ENCODE measurements at places on chromosomes 5 and 9. TPM values are rescaled to one million over a fixed set of nuclear protein-coding genes. Genes with fewer than 3 reads are reported as not detected.

ABCA1 gene
- total RNA-seq, result 8.2 TPM

MARCHF6 gene
- 160 TPM for total RNA-seq

TAF11L12 gene
- not detected for total RNA-seq

PRSS3 gene
- 0.30 TPM for total RNA-seq

OR1J2 gene
- not detected for total RNA-seq

KIF27 gene
- total RNA-seq, result 3.8 TPM

CARTPT gene
- not detected for total RNA-seq

GABRP gene
- total RNA-seq, result not detected

SV2C gene
- not detected for total RNA-seq

PCDHA11 gene
- total RNA-seq, result not detected

DNA sequence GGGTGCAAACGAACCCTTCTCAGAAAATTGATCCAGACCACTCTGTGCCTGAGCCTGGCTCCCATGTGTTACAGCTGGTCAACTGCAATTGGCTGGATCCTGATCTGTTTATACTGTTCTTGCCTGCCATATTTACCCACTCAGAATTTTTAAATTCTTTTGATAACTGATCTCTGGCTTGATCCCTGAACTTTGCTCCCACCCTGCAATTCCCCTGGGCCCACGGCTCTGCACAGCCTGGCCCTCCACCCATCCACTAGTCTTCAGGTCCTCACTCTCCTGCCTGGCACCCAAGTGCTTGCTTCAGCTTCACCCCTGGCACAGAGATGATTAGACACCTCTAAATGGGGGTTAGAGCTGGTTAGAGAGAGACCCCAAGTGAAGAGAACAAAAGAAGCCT is 25.9 kb upstream of the MIER3 start:
- no peak for DNase-seq

- no peak for DNase-seq
Observed at GRCh38 chr9:81969971-81970370, 18.6 kb upstream of the SPATA31D1 start.

DNA sequence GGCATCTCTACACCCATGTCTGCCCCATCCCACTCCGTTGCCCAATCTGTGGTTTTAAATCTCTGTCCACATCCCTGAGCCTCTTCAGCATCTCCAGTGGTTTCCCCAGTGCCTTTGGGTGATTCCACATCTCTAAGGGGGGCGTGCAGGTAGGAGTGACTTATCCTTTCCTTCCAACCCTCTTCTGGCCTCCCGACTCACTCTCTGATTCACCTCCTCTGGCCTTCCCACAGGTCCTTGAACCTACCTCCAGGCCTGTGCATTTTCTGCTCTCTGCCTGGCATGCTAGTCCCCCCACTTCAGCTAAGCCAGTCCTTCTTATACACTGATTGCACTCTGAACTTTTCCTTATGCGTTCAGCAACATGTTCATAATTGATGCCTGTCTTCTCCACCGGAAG is 99.0 kb downstream of the RALGPS1 start:
- no peak for DNase-seq

GRCh38 chr5:68683632-68684036 is 410.2 kb upstream of the SLC30A5 start:
- DNase-seq, result no peak

GRCh38 chr5:35199886-35200285 is 30.4 kb downstream of the PRLR start:
- no peak for DNase-seq

DNA sequence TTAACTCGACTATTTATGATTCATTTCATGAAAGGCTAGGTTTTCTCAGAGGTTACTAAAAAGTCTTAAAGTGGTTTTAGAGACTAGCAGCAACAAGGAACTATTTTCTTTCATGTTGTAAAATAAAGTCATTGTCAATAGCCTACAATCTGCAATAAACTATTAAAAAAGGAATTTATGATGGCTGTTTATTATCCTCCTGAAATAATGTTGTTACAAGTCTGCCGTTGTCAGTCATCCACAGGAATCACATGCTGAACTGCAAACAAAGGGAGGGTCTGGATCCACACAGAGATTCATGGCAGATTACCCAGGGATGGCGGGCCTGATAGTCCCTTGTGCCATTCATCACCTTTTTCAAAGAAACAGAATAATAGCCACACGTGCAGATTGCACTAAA is 49.2 kb downstream of the TMEM174 start:
- no peak for DNase-seq

- no peak for DNase-seq
Observed at GRCh38 chr5:156411185-156411613, 84.2 kb downstream of the SGCD start.

DNA sequence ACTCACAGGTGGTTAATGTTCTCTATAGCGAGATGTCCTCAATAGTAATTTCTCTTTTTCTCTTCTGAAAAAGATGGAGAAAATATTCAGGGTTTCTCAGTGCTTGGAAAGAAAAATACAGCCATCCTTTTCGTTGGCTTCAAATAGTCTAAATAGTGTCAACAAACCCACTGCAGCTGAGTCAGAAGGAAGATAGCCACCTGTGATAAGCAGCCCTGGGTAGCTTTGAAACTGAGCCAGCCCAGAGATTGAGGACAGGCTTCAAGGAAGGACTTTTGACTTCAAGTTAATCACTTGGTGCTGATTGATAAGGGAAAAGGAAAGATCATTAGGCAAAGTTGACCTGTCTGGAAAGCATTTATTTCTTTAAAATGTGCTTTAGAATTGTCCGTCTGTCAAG is 78.7 kb upstream of the TYRP1 start:
- no peak for DNase-seq

- no peak for DNase-seq
Observed at GRCh38 chr9:127293328-127293727, 28.8 kb downstream of the GARNL3 start.

- DNase-seq, result no peak
Observed at GRCh38 chr5:139148986-139149385, 49.2 kb downstream of the SIL1 start.

DNA sequence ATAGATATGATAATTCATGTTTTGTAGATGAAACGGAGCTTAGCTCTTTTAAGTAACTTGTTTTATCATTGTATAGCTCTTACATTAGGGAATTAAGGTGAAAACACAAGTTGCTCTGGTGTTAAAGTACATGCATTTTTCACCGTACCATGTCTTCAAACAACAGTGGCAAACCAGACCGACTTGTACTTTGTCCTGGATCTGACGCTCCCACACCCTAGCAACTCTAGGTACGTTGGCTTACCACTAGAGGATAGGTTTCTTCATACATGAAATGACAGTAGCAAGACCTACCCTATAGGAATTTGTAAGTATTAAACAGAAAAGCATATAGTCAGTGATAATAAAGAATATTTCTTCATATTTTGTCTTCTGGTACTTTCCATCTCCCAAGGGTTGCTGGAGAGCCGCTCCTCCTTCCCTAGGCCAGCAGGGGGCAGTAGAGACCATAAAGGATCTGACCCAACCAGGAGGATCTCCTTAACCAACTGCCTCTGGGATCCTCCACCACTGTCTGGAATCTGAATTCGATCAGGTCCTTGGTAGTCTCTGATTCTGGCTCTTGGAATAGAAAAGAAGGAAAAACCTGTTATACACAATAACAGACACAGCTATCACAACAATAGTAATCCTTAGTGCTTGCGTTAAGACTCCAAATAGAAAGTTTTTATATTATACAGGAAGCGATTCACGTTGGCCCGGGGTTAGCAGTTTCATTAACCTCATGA is 136.7 kb downstream of the CAVIN4 start:
- DNase-seq, result no peak

GRCh38 chr9:104986096-104986495 is 58.1 kb upstream of the ABCA1 start:
- DNase-seq, result no peak

DNA sequence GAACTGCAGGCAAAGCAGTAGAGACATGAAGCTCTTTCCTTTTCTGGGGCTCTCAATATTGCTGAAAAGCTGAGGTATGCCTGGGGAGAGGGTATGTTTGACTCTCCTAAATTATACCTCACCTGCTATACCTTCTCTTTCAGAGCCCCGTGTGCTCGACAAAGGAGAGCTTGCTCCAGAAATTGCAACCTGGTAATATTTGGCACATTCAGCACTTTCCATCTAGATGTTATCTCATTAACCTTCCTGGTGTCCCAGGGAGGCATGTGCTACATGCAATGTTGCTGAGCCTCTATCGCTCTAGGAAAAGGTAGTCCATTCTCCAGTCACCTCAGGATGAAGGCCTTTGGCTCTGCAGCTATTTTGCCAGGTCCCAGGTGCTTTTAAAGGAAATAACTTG is 78.5 kb upstream of the ZSWIM6 start:
- DNase-seq, result no peak

GRCh38 chr5:1414311-1415058 is 30.8 kb downstream of the SLC6A3 start:
- peak; percentile 9 for DNase-seq

DNA sequence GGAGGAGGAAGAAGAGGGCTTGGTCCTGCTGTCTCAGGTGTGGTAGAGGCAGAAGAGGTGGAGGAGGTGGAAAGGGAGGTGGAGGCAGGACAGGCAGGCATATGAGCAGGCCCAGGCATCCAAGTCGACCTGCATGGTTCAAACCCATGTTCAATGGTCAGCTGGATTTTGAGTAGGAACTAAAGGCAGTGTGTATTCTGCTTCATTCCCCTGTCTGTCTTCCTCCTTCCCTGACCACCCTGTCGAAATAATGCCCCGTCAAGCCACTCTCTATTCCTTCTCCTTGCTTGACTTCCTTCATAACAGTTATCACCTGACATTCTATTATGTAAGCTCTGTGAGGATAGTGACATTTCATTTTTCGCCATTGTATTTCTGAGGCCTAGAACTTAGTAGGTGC is 34.8 kb downstream of the ATP6V0E1 start:
- no peak for DNase-seq

DNA sequence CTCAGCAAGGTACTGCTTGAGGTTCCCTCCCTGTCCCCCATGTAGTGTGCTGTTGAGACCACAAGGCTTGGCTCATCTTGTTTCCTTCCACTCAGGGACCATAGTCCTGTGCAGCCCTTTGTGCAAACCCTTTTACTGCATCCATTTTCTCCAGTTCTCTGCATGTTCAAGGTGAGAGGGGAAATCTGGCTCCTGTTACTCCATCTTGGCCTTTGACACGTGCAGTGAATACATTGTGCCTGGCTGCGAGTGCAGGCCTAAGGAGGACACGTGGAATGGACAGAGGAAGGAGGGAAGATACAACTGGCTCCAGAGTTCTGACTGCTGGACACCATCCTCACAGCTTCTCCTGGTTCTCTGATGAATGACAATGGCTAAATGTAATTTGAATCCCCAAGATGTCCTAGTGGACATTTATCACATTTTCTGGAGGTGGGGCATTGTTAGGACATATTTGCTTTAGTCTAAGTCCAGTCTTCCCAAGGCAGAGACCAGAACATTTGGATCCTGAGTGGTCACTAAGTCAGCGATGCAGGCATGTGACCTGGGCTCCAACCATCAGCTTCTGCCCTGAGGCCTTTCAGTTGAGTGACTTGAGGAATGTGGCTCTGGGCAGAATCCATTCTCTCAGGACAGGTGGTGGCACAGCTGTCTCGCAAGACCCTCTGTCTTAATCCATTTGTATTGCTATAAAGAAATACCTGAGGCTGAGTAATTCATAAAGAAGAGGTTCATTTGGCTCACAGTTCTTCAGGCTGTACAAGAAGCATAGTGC is 189.0 kb upstream of the DAP start:
- DNase-seq, result no peak

DNA sequence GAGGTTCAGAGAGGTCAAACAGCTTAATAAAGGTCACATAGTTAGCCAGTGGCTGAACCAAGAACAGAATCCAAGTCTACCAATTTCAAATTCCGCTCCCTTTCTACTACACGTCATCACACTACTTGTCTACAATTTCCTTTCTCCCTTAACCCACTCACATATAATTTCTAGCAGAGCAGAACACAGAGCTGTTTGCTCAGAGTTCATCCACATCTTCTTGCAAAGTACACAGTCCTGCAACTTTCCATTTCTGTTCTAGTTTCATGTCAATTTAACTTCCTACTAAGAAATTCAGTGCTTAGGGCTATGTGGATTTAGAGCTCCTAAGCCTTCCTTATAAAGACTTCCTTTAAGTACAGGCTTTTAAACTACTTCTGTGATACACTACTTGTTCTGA is 61.3 kb downstream of the MEGF9 start:
- no peak for DNase-seq

DNA sequence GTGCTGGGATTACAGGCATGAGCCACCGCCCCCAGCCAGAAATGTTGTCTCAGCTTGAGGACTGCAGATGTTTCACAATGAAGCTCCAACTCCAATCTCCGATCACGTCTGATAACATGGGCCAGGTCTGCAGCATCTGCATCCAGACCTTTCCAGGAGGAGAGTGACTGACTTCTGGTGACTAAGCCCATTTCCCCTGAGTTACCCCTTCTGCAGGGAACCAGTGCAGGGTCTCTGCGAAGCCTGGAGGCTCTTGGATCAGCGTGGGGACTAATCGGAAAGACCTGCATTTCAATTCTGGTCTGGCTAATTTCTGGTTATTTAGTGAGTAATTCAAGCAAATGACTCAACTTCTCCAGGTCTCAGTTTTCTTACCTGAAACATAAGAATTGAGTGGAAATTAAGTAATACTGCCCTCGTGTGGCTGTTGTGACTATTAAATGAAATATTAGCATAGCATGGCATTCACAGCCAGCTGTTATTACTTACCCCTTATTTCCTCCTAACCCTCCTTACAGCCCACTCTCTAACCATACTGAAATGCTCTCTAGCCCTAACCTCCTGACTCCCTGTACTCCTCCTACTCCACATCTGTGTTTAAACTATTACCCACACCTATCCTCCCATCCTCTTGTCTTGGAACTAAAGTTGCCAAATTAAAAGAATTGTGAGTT is 2.2 kb upstream of the GNPDA1 start:
- no peak for DNase-seq

DNA sequence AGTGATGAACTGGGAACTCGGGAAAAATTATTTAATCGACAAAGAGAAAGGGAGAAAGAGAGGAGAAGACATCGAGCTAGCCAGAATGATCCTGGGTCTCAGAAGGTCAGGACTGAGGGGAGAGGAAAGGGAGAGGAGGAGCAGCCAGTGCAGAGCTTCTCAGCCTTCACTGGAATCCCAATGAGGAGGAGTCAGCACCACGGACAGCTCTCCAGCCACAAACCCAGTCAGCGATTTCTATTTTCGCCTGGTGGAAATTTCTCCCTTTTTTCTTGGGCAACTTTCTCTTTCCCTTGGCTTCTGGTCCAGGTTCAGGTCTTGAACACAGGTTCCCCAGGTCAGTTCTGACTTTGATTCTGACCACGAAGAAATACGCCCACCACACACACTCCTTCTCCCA is 1.6 kb upstream of the BRINP1 start:
- DNase-seq, result peak; percentile 60

- DNase-seq, result no peak
Observed at GRCh38 chr9:20984506-20984905, 46.9 kb downstream of the HACD4 start.

DNA sequence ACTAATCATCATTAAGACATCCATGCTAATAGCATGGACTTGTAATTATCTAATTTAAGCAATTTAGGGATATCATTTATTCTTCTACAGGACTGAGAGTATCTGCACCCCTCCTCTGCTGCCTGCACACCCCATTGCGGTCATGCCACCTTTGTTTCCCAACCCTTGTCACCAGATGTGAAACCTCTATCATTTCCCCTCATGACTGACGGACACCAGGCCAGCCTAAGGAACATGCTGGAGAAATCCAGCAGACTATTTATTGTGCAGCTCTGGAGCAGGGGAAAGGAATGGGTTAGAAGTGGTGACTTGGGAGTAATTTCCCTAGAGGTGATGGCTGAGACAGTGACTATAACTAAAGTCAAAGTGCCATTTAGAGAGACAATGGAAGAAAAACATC is 40.7 kb downstream of the UGCG start:
- no peak for DNase-seq

Data from psoas muscle (tissue), 8 donors.